ENCODE measurements at places on chromosomes 7 and 10.

GRCh38 chr7:99994819-99995218, 19.0 kb upstream of the AZGP1 start:
- no peak for DNase-seq

DNA sequence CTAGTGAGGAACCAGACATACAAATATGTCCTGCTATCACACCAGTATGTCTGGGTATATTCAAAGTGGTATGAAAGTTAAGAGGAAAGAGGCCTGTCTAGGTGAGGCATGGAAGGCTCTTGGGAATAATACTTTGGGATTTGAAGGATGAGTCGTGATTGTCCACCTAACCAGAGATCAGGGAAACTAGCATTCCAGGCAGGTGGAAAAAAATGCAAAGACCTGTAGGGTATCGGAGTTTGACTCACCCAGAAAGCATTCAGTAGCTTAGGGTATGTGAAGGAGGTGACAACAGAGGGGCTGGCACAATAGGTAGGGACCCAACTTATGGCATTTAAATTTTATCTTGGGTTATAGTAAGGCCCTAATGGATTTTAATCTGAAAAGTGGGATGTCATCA, 950 bp upstream of the GCC1 start:
- DNase-seq: no peak

DNA sequence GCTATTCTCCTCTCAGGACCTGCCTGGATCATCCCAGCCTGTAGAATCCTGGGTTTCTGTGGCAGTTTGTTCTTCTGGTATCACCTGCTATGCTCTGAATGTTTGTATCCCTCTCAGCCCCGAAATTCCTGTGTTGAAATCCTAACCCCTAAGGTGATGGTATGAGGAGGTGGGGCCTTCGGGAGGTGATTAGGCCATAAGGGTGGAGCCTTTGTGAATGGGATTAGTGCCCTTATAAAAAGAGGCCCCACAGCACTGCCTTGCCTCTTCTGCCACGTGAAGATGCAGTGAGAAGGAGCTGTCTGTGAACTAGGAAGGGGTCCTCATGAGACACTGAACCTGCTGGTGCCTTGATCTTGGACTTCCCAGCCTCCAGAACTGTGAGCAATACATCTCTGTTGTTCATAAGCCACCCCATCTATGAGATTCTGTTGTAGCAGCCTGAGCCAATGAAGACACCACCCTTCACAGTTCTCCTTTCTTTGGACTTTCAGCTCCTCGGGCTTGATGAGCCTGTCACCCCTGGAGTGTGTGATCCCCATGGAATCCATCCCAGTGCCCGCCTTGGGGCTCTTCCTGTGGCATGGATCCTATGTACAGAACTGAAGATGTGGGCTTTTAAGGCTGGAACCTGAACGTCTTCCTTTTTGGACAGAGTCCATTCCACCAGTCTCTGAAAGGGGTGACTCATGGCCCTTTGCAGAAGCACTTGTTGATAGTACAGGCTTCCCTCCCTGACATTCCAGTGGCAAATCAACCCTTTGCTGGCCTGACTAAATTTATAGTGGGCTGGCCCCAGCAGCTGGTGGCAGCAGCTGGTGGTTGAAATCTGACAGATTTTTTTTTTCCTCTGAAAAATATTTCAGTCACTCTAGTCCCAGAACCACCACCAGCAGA, 138.0 kb downstream of the TACC2 start:
- peak; percentile 58 for DNase-seq

DNA sequence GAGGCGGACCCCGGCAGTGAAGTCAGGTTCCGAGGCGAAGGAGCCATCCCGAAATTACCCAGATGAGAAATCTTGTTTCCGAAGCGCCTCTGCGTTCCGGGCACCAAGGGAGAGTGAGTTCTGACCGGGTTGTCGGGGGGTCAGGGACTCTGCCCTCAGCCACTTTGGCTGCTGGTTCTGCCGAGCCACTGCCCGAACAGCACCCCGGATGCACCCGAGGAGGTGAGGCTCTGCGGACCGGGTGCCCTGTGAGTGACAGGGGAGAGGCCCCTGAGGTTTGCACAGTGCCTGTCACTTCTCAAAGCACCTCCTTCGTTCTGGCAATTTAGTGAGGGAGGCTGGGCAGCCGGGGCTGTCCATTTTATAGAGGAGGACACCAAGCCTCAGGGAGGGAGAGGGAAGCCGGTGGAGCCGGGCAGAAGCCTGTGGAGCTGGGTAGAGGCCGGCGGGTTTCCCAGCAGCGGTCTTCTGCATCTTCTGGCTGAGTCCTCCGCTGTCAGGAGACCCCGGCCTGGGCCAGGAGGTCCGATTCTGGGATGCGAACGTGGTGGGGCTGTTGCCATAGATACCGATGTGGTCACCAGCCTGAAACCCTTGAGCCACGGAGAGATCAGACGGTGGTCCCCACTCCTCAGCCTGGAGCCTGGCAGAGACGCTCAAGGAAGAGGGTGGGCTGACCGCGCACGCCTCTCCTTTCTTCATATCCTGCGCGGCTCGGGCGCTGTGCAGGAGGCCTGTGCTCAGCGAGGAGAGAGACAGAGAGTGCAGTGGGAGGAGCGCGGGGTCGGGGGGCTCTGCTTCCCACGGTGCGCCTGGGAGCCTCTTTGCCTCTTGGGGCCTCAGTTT, 18.9 kb upstream of the SHH start:
- DNase-seq: no peak

- no peak for DNase-seq
Measured at GRCh38 chr10:28520346-28520745, 12.6 kb upstream of the WAC start.

GRCh38 chr7:40833888-40834234, 699.1 kb downstream of the SUGCT start:
- DNase-seq: no peak

DNA sequence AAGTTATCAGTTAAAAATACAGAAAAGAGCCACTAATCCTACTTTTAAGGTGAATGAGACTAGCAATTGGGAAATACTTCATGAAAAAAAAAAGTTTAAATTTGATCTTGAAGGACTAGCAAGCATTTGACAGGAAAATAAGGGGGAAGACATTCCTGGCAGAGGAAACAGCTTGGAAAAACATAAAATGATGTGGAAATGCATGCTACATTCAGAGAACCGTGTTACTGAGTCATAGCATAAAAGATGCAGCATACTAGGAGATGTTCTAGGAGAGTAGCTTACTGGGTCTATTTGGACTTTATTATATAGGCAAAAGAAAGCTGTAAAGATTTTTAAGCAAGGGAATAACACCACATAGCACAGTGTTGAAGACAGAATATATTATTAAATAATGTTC, 108.6 kb upstream of the COL1A2 start:
- no peak for DNase-seq

- no peak for DNase-seq
Measured at GRCh38 chr7:60017-60675, 132.2 kb upstream of the FAM20C start.

GRCh38 chr7:88167223-88167622, 52.6 kb downstream of the SRI start:
- DNase-seq: no peak

- DNase-seq: no peak
Measured at GRCh38 chr10:119469846-119470245, 72.7 kb downstream of the RGS10 start.

DNA sequence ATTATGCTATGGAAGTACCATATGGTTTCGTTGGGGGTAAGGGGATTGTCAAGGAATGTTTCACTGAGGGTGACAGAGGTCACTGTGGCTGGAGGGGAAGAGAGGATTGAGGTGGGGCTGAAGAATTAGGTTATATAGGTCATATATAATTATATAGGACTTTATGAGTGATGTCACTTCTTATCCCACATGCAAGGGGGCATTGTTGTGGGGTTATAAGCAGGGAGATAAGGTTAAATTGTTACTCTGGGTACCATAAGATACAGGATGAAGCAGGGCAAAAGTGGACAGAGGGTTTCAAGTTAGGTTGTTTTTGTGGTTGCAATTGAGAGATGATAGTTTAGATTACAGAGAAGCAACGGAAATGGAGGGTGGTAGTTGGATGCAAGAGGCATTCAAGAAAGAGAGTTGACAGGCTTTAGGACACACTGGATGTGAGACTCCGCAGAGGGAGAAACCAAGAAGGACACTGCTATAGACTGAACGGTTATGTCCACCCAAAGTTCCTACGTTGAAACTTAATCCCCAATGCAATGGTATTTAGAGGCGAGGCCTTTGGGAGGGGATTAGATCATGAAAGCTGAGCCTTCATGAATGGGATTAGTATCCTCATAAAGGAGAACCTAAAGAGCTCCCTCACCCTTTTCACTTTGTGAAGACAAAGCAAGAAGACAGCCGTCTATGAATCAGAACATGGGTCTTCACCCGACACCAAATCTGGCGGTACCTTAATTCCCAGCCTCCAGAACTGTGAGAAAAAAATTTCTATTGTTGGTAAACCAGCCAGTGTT, 7.0 kb upstream of the PRR15 start:
- DNase-seq: no peak

- no peak for DNase-seq
Measured at GRCh38 chr10:11297136-11297535, 279.5 kb downstream of the CELF2 start.

GRCh38 chr10:100625816-100626215, 90.1 kb downstream of the HIF1AN start:
- DNase-seq: no peak

DNA sequence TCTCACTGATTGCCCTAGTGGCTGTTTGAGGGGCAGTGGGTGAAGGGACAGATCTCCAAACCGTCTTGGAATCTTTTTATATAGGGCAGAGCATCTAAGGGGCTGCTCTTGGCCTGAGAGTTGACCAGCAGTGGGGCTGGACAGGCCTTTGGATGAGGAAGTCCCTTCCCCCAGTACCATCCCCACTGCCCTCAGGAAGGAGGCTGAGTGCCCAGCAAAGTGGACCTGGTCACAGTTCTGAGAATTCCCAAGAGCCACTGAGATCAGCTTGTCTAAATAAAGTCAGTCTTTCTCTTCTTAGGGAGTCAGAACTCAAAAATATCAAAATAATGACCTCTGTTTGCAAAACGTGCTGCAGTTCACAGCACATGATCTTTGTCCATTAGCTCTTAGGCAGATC, 5.6 kb downstream of the GDF10 start:
- DNase-seq: no peak

- no peak for DNase-seq
Measured at GRCh38 chr7:154242709-154243108, 190.5 kb downstream of the DPP6 start.

- DNase-seq: no peak
Measured at GRCh38 chr7:140610204-140611165, 30.1 kb downstream of the DENND2A start.

DNA sequence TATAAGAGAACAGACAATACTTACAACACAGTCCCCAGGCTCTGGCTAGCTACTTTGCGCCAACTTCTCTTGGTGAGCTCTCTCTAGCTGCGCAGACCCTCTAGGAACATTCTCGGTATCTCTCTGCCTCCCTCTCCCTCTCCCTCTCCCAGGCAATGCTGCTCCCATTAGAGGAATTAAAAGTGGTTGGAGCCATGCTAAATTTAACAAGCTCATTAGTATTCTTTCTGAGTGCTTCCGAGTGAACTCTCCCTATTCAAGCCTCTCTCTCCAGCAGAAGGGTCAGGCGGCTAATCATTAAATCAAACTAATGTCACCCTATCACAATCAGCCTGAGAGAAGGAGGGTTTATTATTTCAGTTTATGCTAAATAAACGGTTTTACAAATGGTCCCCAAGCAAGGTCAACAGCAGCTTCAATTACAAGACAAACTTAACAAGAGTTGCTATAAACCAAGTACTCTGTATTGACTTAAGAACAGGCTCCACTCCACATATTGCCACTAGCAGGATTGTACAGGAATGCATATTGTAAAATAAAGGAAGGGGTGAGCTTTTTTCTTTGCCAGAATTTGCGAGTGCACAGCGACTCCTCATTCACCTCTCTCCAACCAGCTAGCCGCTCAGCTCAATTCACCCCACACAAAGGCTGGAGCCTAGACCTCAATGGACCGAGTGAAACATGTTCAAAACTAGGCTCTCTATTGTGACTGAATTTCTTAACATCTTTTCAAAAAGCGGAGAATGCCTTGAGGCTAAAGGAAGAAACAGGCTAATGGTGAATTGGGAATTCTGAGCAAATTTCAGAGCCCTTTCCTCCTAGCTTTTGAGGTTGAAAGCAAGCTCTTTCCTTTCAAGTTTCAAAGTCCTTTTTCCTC, 84.4 kb downstream of the GLI3 start:
- no peak for DNase-seq

- DNase-seq: no peak
Measured at GRCh38 chr10:28556142-28556541, 23.2 kb downstream of the WAC start.

- DNase-seq: no peak
Measured at GRCh38 chr7:32489788-32490126, 423 bp downstream of the LSM5 start.

- DNase-seq: no peak
Measured at GRCh38 chr10:97356318-97356914, 21.9 kb upstream of the FRAT2 start.

DNA sequence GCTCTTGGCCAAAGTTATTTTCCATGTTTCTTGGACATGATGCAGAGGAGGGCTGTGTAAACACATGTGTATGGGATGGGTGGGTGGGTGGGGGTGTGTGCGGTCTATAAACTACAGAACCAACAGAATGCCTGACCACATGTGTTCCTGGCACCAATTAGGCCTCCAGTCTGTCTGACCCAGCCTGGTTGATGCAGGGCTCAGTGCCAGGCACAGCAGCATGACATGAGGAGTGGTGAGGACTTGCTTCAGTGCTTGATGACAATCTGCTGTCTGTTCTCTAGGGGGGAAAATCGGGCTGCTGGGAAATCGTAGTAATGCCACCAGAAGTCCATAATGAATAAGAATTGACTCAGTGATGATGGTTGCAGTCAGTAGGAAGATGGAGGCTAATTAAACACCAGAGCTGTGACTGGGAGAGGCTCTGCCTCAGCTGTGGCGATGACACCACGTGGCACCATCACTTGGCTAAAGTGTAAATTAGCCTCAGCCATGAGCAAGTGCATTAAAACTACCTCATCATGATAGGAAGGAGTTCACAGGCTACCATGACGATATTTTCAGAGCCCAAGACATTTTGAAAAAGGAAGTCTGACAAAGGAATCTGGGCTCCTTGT, 260.1 kb upstream of the PODXL start:
- no peak for DNase-seq

DNA sequence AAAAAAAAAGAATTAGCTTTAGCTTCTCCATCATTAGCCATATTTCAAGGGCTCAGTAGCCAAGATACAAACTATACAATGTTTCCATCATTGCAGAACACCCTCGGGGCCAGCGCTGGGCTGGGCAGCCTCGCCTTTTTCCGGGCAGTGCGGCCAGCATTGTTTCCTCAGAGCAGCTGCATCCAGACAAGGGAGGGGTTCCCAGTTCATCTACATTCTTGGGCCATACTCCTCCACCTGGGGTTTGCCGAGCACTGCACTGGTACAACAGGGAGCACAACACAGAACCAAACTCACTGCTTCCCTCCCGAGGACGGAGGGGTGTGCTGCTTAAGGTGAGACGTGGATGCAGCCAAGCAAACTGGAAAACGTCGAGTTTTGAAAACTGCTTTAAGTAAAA, 2.4 kb upstream of the PKD1L1 start:
- no peak for DNase-seq

Measured in HCT116 (cell line).